ENCODE measurements at places on chromosomes 11 and 22. TPM values are rescaled to one million over a fixed set of nuclear protein-coding genes. Genes with fewer than 3 reads are reported as not detected.
A peak's percentile ranks its signal among the peaks of the same experiment; 100 is the strongest.

DNA sequence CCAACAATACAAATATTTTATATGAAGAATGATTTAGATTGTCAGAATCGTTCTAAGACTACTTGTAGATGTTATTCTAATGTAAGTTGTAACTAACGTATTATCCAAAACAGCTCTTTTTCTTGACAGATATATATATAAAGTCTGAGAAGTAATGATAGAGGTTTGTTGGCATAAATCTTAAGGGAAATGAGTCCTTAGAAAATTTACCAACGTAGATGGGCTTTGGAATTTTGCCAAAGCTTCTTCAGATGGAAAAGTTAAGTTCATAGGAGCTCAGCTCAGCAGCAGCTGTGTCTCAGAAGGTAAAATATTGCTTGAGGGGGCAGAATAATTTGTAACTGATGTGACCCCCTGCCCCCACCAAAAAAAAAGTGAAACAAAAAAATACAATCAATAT is 66.7 kb downstream of the BID start:
- no peak for DNase-seq

- DNase-seq: peak; percentile 44
Observed at GRCh38 chr11:122853971-122854446, 15.7 kb downstream of the CRTAM start.

DNA sequence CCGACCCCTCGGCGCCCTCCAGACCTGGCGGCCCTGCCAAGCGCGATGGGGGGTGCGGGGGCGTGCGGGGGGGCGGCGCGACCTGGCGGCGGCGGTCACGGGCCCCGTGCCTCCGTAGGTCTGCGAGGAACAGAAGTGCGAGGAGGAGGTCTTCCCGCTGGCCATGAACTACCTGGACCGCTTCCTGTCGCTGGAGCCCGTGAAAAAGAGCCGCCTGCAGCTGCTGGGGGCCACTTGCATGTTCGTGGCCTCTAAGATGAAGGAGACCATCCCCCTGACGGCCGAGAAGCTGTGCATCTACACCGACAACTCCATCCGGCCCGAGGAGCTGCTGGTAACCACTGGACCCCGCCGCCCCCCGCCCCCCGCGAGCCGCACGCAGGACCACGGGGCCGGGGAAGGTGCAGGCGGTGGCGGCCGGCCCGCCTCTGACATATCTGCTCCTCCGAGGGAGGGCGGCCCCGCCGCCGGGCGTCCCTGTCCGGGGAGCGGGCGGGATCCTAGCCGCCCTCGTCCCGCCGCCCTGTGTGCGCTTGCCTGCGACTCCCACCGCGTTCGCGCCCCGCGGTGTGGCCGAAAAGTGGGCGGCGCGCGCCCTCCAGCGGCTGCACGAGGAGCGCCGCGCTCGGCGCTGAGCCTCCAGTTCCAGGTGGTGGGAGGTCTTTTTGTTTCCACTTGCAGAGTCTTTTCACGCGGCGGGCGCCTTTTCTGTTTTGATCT is 2.1 kb downstream of the CCND1 start:
- peak; percentile 80 for DNase-seq

DNA sequence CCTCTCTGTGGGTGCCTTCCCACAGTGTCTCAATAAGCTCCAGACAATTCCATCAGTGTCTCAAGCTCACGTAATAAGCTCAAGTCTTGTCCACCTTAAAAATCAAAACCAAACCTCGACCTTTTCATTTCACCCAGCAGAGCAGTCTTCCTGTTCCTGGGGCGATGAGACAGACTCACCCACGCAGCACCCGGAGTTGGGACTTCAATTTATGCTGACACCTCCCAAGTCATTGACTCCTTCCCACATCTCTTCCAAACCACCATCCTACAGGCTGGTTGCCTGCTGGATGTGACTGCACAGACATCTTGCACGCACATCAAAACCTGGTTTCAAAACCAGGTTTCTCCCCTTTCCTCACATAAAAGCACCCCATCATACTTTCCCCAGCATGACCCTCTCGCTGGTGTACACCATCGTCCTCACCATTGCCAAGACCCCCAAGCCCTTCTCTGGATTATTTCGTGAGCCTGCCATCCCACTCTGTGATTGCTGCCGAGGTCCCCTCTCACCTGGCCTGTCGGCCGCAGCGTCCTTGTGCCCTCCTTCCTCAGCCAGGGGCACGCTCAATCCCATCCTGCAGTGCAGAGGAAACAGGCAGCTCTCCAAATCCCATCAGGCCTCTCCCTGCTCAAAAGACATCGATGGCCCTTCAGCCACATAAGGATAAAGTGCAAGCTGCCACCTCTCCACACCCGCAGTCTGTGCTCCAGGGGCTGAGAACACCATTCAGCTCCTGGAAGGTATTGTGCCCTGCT is 45.1 kb upstream of the FBXO3 start:
- DNase-seq: no peak

DNA sequence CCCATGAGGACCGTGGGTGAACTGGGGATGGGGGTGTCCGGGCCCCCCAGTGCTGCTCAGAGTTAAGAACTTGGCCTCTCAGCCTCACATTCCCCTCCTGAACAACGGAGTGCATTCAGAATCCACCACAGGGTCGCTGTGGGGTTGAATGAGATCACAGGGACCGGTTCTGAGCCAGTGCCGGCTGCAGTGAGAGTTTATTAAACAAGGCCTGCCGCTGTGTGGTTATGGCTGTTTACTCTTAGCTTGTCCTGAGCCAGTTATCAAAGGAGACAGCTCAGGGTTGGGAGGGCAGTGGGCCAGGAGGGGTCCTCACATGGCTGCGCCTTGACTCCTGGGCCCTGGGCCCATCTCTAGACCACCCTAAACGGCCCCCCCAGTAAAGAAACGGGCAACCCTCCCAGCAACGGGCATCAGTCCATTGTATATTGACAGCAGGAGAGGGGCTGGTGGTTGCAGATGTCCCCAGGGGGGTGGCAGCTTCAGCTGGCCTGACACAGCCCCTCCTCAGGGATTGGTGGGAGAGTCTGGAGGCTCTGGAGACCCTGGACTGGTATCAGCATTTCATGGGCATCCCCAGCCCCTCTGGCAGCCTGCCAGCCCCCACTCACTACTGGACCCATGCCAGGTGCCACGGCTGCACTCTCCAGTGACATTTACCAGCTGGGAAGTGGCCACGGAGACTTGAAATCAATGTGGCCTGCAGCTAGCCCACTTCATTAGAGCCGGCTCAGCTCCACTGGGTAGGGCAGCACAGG is 15.1 kb upstream of the CABP7 start:
- no peak for DNase-seq

- no peak for DNase-seq
Observed at GRCh38 chr22:46609724-46610201, 10.4 kb upstream of the GRAMD4 start.

GRCh38 chr11:45082744-45083543 is 63.5 kb upstream of the PRDM11 start:
- DNase-seq: no peak

DNA sequence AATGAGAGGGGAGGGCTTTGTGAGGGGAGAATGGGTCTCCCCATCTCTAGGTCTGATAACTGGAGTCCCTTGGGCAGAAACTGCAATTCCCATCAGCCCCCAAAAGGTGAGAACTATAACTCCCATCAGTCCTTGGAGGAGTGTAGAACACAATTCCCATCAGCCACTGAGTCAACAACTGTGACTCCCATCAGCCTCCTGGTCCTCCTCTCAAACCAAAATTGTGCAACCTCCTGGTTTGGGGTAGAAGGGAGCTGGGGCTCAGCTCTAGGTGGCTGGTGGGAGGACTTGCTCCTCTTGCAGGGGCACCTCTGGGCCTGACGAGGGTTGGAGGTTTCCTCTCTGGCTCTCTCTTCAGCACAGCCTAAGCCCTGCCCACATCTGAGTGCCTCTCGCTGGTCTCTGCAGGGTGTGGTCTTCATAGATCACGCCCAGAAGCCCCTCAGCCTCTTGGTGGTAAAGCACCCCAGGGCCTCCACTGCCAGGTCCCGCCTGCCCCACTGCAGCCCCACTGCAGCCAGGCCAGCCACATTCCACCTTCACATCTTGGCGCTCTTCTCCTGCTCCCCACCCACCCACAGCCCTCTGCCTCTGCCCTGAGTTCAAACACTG is 18.5 kb downstream of the SLC22A12 start:
- no peak for DNase-seq

DNA sequence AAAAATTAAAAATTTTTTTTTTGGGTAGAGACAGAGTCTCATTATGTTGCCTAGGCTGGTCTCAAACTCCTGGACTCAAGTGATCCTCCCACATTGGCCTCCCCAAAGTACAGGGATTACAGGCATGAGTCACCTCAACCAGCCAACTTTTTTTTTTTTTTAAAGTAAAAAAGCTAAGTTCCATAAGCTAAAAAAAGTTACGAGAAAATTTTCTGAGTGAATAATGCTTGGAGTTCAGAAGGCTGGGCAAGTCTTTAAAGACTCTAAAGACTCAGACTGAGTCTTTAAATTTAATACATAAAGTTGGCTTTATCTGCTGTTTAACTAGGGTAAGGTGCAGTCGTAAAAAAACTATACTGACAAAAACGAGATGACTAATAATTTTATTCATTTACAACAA is 5.6 kb downstream of the DDX6 start:
- DNase-seq: no peak

DNA sequence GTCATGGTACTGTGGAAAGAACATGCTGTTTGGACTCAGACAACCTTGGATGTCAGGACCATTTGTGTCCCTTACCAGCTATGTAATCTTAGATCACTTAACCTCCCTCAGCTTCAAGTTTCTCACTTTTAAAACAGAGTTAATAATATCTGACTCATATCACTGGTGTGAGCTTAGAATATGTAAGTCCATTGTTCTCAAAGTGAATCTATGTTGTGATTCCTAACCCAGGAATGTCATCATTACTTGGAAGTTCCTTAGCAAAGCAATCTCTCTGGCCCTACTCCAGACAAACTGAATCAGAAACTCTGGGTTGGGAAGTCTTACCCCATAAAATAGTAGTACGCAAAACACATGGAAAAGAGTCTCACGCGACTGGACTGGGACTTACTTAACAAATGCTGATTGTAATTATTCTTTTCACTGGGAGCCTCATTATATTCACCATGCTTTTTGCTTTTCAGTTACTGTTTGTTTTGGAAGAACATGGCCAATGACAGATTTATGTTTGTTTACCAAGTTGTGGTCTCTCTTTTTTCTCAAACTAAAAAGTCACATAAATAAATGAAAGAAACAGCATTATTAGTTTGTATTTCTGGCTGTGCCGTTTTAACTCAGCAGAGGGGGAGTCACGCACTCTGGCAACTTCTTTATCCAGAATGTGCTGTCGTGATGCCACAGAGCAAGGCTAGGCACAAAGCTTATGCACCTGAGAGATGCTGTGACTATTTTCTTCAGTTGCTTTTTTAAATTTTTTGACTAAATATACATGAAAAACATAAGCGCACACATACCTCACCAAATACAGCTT is 217.7 kb upstream of the CTSC start:
- peak; percentile 14 for DNase-seq

DNA sequence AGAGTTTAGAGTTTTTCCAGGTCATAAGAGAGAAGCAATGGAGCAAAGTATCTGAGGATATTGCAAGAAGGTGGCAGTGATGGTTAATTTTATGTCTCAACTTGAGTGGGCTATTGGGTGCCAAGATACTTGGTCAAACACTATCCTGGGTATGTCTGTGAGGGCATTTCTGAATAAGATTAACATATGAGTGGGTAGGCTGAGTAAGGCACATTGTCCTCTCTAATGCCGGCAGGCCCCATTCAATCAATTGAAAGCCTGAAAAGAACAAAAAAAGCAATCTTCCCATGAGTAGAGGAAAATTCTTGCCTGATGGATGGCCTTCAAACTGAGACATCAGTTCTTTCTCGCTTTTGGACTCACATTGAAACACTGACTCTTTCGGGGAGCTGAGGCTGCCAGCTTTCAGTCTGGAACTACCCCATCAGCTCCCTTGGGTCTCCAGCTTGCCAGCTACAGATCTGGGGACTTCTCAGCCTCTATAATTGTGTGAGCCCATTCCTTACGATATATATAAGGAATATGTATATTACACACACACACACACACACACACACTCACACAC is 228.8 kb downstream of the BUD13 start:
- DNase-seq: no peak

- peak; percentile 62 for DNase-seq
Observed at GRCh38 chr22:42933485-42934091, 76.5 kb upstream of the ARFGAP3 start.

DNA sequence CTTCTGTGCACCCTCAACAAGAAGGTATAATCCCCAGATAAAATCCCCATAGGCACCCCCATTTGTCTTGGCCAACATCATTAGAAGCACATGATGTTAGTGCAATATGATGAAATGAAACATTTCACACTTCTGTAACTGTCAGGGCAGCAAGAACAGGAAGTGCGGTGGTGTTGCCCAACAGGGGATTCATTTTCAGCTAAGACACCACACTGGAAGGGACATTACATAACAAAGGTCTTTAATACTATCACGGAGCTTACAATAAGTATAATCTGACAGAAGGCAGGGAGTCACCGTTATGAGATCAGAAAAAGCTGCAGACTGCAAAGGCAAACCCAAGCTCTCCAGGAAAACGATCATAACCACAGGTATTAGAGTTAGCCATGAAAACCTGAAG is 2.0 kb downstream of the OR52W1 start:
- DNase-seq: no peak

GRCh38 chr11:123457187-123457770 is 27.2 kb downstream of the GRAMD1B start:
- DNase-seq: no peak

TXNRD2 gene
- polyA plus RNA-seq: 22.5 TPM

SHANK3 gene
- polyA plus RNA-seq: 16.7 TPM
